ENCODE measurements at places on chromosomes 7 and 10. TPM values are rescaled to one million over a fixed set of nuclear protein-coding genes. Genes with fewer than 3 reads are reported as not detected.

The MUC12 gene
- 0.51 TPM for total RNA-seq

The ZNF727 gene
- 6.4 TPM for total RNA-seq

The KIAA1549 gene
- 0.77 TPM for total RNA-seq

The PEX1 gene
- total RNA-seq, result 19.3 TPM

The SYNPO2L gene
- under 0.01 TPM for total RNA-seq

The SLC29A4 gene
- 6.4 TPM for total RNA-seq

The SNX10 gene
- total RNA-seq, result under 0.01 TPM

The TMEM176A gene
- total RNA-seq, result 61.1 TPM

The TIMM23 gene
- 58.8 TPM for total RNA-seq

The DYDC2 gene
- not detected for total RNA-seq

The TAC1 gene
- total RNA-seq, result under 0.01 TPM

The TCERG1L gene
- not detected for total RNA-seq

The PNLIP gene
- not detected for total RNA-seq

The TRIM50 gene
- not detected for total RNA-seq

The C10orf120 gene
- total RNA-seq, result not detected

The TMEM140 gene
- 29.7 TPM for total RNA-seq

The NPC1L1 gene
- under 0.01 TPM for total RNA-seq

The MAGI2 gene
- 17.0 TPM for total RNA-seq

The FAM25G gene
- total RNA-seq, result not detected

The LRRD1 gene
- total RNA-seq, result 0.17 TPM

The LIPF gene
- total RNA-seq, result not detected

The HOXA4 gene
- 0.51 TPM for total RNA-seq
